ENCODE measurements at places on chromosomes 7 and 10.

- no peak for DNase-seq
Measured at GRCh38 chr10:11154333-11154732, 136.7 kb downstream of the CELF2 start.

DNA sequence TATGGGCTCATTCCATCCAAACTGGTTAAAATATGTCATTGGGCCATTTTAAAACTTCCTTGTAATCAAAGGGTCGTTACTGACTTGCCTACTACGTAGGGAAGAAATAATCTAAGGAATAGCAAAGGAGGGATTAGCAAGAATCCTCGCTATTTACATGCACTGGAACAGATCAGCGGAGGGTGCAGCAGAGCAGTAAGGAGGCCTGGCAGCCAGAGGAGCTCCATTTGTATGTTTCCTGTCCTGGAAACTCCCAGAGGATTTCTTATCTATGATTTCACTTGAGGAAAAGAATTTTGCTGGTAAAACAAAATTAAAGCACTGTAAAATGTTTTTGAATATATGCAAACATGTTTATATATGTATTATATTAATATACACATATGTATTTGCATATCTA is 107.3 kb downstream of the TPK1 start:
- no peak for DNase-seq

DNA sequence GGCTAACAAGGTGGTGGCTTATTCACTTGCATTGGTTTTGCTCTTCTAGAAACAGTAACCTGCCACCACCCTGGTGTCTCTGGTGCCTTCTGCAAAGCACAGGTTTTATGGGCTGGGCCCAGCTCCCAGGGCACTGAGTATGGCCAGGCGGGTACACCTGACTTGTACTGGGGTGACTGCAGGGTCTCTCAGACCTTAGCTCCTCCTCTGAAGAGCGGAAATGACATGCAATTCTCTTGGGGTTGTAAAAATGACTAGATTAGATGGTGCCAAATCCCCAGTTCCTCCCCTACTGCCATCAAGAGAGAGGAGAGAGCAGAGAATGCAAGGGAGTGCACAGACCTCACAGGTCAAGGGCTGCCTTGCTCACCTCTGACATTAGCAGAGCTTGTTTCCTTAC is 14.7 kb downstream of the ESYT2 start:
- DNase-seq, result no peak

- no peak for DNase-seq
Measured at GRCh38 chr7:27169658-27170425, 4.3 kb downstream of the HOXA10 start.

GRCh38 chr7:6436385-6436685 is 11.4 kb downstream of the DAGLB start:
- DNase-seq, result no peak

GRCh38 chr10:27723436-27723835 is 22.2 kb downstream of the MKX start:
- DNase-seq, result no peak

GRCh38 chr7:2915023-2915422 is 70.9 kb upstream of the GNA12 start:
- no peak for DNase-seq

- DNase-seq, result no peak
Measured at GRCh38 chr7:114303301-114303700, 111.3 kb upstream of the FOXP2 start.

- DNase-seq, result no peak
Measured at GRCh38 chr10:97154781-97155180, 31.0 kb downstream of the SLIT1 start.

- peak; percentile 45 for DNase-seq
Measured at GRCh38 chr7:74174606-74175082, 488 bp downstream of the EIF4H start.

DNA sequence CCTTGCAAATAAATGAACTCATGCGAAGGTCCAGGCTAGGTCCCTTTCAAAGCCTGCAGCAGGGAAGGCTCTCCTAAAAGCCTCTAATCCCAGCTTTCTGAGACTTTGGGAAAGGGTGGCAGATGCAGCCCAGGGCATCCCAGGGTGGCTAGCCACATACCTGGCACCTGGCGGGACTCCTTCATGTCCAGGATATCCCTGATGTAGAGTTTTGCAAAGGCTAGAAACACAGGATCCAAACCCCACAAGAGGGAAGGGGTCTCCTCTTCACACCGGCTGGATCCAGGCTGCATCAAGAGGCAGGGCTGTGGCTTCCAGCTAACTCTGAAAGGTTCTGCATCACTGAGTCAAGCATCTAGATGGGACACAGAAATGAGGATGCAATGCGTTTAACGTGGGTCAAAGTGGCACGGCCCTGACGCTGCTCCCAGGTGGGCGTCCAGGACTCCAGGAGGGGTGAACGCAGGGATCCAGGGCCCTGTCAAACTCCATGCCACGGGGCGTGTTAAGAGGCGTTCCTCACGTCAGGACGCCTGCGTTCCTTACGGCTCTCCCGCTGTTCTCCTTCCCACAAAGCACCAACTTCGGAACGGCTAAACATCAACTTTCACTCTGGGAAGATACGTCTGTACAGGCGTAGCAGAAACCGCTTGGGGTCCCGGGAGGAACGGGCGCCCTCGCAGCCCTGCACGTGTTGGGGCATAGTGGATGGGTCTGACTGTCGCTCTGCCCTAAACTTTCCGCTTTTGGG is 507 bp downstream of the STN1 start:
- DNase-seq, result no peak

Measured in ovary (tissue), 10 donors.